ENCODE measurements at places on chromosomes 6 and 20.
A peak's percentile ranks its signal among the peaks of the same experiment; 100 is the strongest.

- DNase-seq, result no peak
Measured at GRCh38 chr6:135305684-135306083, 124.6 kb downstream of the MYB start.

- DNase-seq, result no peak
Measured at GRCh38 chr20:18739751-18740166, 73.8 kb upstream of the SCP2D1 start.

DNA sequence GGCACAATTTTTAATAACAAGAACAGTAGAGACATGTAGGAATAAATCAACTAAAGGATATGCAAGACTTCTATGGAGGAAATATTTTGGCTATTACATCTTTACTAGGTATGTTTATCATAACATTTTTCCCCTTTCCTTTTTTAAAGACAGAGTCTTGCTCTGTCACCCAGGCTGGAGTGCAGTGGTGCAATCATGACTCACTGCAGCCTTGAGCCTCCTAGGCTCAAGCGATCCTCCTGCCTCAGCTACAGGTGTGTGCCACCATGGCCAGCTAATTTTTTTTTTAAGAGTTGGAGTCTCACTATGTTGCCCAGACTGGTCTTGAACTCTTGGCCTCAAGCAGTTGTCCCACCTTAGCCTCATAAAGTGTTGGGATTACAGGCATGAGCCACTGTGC, 37.0 kb downstream of the AKAP7 start:
- DNase-seq, result no peak

DNA sequence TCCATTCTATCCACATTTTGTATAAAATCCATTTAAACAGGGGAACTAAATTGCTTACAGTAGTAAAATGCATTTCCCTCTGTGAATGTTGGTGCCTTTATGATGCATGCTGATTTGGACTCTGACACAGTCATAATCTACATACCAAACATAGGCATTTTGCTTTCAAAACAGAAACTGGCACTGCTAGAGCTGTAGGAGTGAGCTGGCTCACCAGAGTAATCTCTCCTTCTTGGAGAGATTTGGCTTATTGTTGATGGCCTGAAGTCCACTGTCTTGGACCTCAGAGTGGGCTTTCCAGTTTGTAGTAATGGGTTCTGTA, 363.2 kb upstream of the FLRT3 start:
- DNase-seq, result no peak

- no peak for DNase-seq
Measured at GRCh38 chr6:11889572-11889971, 111.0 kb upstream of the ADTRP start.

DNA sequence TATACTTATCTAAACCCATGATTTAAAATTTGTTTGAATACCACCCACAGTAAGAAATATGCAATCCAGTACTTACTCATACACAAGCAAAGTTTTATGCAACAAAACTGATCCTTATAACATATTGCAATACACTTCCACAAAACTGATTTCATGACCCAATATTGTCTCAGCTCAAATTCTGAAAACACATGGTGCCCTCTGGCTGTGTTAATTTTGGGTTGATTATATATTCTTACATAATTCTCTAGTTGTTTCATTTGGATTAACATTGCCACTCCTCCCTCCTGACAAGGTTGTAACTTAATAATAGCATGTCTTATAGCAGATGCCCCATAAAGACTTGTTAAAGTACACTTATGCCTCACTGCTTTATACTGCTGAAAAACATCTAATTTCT, 73.0 kb upstream of the TULP1 start:
- DNase-seq, result no peak

DNA sequence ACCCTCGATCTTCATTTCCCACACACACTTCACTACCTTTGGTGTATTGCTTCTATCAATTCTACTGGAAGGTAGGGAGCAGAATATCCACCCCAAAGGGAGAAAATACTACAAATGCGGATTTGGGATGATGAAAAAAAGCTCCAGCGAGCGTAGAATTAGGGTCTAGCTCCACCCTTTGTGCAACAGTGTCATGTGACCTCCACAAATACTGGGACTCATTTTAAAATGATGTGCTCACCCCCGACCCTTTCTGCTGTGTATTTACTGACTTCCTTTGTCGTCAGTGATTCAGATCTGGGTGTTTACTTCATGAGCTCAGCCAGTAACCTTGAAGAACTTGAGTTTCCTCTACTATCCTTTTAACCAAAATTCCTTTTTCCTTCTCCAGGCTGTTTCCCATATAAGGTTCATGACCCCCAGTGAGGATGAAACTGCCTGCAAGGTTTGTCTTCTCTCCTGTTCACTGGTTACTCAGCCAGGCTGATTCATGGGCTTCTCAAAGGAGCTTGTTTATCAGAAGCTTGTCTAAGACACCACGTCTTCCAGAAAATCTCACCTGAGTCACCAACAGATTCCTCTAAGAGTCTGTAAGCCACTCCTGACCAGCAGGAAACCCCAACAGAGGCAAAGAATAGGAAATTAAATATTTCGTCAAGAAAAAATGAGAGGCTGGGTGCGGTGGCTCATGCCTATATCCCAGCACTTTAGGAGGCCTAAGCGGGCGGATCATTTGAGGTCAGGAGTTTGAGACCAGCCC, 39.6 kb upstream of the PAX1 start:
- no peak for DNase-seq

- no peak for DNase-seq
Measured at GRCh38 chr6:123417535-123417934, 219.2 kb downstream of the TRDN start.

GRCh38 chr6:146194434-146194833, 165.6 kb downstream of the GRM1 start:
- DNase-seq, result no peak

DNA sequence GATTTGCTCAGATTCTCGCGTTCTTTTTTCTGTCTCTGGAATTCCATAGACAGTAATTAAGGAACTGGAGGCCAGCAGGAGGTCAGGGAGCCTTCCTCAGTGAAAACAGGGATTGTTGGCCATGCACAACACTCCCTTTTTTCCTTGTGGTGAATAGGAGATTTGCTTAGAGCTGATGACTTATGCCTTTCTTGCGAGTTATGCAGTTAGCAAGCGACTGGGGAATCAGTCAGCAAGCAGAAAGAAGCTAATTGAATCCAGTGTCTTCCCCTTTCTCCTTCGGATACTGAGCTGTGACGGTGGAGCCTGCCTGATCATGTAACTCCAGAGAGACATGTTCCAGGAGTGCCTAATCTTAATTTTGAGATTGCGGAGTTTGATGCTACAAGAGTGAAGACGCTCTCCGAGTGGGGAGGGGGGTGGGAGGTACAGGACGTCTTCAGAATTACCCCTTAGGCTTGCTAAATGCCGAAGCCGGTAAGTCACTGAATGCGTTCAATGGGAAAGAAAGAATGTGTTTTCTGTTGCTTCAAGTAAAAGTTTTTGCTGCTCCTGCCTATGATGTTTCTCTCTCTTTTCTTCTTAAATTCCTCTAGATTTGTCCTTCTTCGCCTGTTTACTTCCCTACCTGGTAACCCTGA, 165.9 kb downstream of the SASH1 start:
- no peak for DNase-seq

DNA sequence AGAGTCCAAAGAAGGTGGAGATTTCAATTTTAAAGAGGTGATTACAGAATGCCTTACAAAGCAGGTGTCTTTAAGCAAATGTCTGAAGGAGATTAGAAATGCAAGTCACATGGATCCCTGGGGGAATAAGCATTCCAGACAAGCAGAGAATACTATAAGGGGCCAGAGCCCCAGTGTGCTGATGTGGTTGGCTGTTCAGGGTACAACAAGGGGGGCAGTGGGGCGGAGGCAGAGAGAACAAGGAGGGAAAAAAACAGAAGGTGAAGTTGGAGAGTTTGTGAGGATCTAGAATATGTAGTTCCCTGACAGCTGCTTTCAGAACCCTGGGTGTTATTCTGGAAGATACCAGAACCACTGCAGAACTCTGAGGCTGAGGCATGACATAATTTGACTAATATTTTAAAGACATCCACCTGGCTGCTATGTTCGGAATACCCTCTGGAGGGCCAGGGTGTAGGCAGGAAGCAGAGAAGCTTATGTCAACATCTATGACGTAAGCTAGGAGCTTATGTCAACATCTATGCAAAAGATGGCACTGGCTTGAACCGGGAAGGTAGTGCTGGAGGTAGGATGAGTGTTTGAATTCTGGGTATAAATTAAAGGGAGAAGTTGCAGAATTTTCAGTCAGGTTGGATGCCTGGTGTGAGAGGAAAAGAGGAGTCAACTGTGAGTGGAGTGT, 276.3 kb upstream of the AGPAT4 start:
- DNase-seq, result no peak

DNA sequence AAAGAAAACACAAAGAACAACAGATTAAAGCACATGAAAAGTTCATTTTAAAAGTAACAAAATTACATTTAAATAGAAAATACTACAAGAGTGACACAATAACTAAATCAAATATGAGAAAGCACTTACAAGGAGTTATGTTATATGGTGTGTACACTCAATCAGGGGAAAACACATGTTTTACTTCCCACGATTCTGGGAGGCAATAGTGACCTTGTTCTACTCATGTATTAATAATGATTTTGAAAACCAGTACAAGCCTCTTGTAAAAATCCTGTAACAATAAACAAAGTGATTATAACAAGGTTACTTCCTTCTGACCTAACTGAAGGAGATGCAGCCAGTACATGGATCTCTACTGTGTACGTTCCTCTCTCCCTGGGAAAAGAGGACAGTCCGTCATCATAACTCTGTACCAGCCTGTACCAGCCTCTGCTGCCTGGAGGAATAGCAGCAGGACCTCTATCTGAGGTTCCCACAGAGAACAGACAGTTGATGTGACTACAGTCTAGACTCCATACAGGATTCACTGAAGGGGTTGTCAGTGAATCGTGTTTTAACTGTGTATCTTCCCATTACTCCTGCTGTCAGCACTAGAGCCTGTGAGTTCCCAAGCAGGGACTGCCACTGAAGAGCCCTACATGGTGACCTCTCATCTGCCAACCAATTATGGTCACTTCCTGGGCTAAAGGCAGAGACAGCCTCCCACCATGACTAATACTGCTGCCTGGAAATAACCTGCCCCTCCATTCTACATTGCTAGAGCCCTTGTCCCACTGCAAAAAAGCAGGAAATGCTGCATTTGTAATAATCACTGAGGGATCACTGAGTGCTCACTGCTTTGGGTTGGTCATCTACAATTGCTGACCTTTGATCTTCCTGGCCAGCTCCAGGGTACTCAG, 149.7 kb downstream of the KIF16B start:
- DNase-seq, result no peak

- no peak for DNase-seq
Measured at GRCh38 chr6:1267057-1267732, 44.7 kb upstream of the FOXQ1 start.

DNA sequence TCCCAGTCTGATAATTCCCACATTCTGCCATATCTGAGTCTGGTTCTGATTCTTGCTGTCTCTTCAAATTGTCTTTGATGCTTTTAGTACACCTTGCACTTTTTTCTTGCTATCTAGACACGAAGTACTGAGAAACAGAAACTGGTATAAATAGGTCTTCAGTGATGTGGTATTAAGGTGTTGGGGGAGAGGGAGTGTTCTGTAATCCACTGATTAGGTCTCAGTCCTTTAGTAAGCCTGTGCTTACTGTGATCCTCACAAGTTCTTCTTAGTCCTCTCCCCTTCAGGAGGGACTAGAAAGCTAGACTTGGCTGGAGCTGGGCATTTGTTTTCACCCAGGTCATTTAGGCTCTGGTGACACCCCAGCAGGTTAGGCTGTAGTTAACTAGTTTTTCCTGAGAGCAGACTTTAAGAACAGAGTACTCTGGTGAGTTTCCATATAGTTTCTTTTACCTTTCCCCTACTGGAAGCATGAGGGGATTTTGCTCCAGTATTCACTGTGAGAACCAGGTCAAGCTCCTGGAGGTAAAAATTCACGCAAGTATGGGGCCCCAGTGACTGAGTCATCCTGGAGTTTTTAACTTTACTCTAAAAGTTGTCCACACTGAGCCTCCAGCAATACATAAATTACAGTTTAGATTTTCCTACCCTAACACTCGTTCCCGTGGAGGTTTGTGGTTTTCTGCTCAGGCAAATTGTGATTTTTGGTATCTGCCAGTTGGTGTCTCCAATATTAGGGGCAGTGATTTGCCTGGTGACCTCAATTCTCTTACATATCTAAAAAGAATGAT, 154.6 kb downstream of the CDKAL1 start:
- DNase-seq, result no peak

DNA sequence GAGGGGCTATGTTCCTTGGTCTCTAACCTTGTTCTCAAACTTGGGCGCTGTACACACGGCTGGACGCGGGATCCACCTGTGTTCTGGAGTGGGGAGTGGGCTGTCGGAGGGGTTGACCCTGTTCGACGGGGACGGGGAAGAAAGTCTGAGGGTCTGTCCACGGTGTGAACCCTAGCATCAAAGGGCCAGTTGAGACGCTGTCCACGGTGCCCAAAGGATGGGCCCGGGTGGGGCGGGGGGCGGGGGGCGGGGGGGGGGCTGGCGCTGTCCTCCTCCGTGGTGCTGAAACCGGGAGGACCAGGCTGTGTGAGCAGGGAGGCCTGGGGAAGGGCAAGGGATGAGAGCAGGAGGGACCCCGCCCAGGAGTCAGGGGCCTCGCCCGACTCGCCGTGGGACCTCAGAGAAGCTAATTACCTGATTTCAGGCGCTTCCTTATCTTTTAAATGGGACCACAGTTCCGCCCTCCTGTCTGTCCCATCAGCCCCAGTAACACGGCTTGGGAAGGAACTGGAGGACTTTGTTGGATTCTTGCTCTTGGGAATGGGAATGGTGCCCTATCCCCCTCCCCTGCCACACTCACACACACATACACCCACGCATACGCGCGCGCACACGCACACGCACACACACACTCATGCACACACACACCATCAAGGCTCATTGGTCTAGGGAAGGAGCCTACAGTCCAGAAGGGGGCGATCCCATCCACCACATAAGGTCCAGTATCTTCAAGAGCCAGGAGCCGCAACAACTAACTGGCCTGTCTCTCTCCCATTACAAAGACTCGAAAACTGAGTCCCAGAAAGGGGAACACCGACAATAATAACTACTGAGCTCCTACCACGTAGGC, 1.0 kb upstream of the VSTM2L start:
- DNase-seq, result peak; percentile 10

DNA sequence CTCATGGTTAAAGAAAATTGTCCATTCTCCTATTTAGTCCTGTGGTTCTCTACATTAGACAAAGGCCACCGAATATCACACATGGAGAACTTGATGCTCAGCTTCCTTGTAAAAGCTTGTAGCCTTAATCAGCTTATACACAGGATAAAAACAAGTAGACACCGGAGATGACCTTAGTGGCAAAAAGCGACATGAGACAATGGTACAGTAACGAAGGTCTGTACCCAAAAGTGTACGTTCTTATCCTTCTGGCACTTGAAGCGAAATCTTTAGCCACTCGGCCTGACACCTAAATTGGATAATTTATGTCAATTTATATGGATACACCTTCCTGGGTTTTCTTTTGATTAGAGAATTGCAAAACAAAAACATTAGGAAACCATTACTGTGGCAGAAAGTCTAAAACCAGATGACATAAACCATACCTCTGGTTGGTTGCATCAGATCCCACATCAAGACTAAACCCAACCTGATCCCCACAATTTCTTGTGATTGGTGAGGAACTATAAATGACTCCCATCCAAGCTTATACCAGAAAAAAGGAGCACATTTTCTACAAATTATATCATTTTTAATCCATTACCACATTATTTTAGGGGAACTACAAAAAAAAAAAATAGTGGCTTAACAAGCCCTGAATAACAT, 6.1 kb downstream of the RBM39 start:
- DNase-seq, result no peak
